Progenitor cell of endocrine pancreas (in vitro differentiated cells): ENCODE measurements at places on chromosomes 1 and 21. TPM values are rescaled to one million over a fixed set of nuclear protein-coding genes. Genes with fewer than 3 reads are reported as not detected.
A peak's percentile ranks its signal among the peaks of the same experiment; 100 is the strongest.

- peaks cover 4% of the 10 kb centered on the region for H3K4me1 ChIP-seq
- H3K36me3 ChIP-seq = no peaks in the 10 kb centered on the region
- H3K27me3 ChIP-seq = no peaks in the 10 kb centered on the region
- H3K4me3 ChIP-seq = no peak overlapping the region
- no peak for DNase-seq
Observed at GRCh38 chr1:56719171-56719570, 74.1 kb downstream of the PRKAA2 start.

DNA sequence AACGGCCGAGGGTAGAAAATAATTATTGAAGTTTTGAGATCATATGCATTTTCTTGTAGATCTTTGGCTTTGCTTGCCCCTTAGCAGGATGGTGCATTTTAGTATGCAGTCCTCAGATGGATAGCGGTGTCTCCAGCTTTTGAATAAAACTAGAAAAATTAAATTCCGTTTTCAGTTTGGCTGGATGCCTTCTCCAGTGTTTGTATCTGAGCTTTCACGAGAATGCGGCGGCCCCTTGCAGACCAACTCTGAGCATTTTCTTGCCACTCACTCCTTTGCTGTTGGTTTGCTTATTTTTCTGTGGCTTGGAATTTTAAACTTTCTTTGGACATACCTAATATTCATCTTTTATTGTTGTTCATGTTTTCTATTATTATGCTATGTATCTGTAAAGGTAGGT lies 192.6 kb downstream of the NFIA start:
- peaks cover 5% of the 10 kb centered on the region for H3K4me1 ChIP-seq
- no peaks in the 10 kb centered on the region for H3K36me3 ChIP-seq
- H3K27me3 ChIP-seq = peaks cover 29% of the 10 kb centered on the region
- no peak for DNase-seq

GRCh38 chr1:228378090-228378872 lies 28.4 kb downstream of the TRIM11 start:
- DNase-seq = peak; percentile 93
- peak overlapping the region; percentile 82 for H3K4me3 ChIP-seq
- H3K36me3 ChIP-seq = no peaks in the 10 kb centered on the region
- H3K27ac ChIP-seq = peak overlapping the region; percentile 86
- peaks cover 2% of the 10 kb centered on the region for H3K4me1 ChIP-seq

- H3K27ac ChIP-seq = no peak overlapping the region
- no peak for DNase-seq
- no peak overlapping the region for H3K4me3 ChIP-seq
- no peaks in the 10 kb centered on the region for H3K4me1 ChIP-seq
- no peaks in the 10 kb centered on the region for H3K36me3 ChIP-seq
- H3K27me3 ChIP-seq = no peaks in the 10 kb centered on the region
Observed at GRCh38 chr1:164382384-164382783, 176.6 kb upstream of the PBX1 start.

DNA sequence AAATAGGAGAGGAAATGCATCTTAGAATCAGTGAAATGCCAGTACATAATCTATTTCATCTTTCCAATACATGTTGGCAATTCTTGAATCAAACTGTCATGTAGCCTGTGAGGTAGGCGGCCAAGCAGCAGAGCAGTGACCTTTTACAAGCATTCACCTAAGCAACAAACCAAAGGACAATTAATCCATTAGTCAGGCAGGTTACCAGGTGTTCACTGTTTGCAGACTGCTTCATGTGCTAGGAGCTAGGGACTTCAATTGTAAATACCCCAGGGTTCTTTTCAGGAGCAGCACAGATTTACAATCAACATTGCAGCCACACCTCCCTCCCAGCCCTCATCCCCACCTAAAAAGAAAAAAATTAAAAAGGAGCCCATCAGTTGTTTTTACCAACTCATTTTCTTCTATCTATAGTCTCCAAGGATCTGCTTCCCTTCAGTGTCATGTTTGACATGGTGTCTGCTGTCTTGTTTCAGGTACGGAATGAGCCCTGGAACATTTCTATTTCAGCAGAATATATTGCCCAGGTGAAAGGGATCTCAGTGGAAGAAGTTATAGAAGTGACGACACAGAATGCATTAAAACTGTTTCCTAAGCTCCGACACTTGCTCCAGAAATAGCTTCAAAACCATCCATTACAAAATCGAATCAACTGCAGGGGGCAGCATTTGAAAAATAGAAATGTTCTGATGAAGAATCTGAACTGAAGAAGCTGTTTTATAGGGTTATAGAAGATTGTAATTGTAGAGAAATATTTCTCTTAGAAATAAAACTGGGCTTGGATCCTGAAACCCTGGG lies 23.0 kb downstream of the TATDN3 start:
- peaks cover 22% of the 10 kb centered on the region for H3K4me1 ChIP-seq

- H3K27me3 ChIP-seq = no peaks in the 10 kb centered on the region
- H3K27ac ChIP-seq = no peak overlapping the region
- no peak for DNase-seq
- no peak overlapping the region for H3K4me3 ChIP-seq
- H3K4me1 ChIP-seq = no peaks in the 10 kb centered on the region
Observed at GRCh38 chr1:159077120-159077961, 775 bp upstream of the AIM2 start.

DNA sequence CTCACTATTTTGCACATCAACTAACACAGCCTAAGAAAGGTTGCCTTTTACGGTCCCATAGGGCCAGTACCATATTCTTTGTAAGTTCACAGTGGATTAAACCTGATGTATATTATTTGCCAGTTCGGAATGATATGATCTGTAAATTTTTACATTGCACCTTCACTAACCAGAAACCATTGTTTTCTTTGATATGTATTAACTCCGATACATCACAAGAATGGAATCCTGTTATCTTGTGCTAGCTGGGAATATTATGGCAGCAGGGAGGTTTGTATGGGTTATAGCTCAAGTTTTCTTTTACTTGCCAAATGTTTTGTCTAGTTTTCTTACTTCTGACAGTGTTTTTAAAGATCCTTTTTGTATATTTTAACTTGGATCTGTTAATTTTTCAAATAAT lies 51.4 kb upstream of the S1PR1 start:
- DNase-seq = no peak
- no peak overlapping the region for H3K4me3 ChIP-seq
- H3K27ac ChIP-seq = no peak overlapping the region
- peaks cover 9% of the 10 kb centered on the region for H3K27me3 ChIP-seq
- no peaks in the 10 kb centered on the region for H3K4me1 ChIP-seq

DNA sequence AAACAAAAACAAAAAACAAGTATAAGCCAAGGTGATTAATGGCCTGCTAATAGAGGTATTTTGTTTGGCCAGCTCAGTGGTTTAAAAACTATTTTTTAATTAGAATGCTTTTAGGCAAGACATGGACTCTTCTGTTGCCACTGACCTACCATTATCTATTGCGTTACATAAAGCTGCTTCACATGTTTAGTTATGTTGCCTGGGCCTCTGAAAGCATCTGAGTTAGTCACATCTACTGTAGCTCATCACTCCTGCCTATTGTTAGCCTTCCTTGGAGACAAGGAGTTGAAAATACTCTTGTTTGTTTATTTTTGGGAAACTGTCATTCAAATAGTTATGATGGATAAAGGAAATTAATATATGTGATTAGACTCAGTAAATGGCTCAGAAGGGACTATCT lies 14.3 kb downstream of the DNAJB4 start:
- no peak overlapping the region for H3K27ac ChIP-seq
- no peaks in the 10 kb centered on the region for H3K27me3 ChIP-seq
- H3K4me3 ChIP-seq = no peak overlapping the region
- peaks cover 9% of the 10 kb centered on the region for H3K36me3 ChIP-seq
- H3K4me1 ChIP-seq = no peaks in the 10 kb centered on the region
- DNase-seq = no peak

NES gene
- total RNA-seq = 33.9 and 39.2 TPM in 2 replicates

SLFNL1 gene
- 0.95 and 1.0 TPM in 2 replicates for total RNA-seq

TEX38 gene
- total RNA-seq = 0.31 and 0.38 TPM in 2 replicates

LMX1A gene
- total RNA-seq = 0.18 TPM in 1 of 2 replicates, not detected in the other

THEM5 gene
- total RNA-seq = not detected in 2 replicates

TTC39A gene
- total RNA-seq = 22.4 and 26.0 TPM in 2 replicates

CCDC27 gene
- total RNA-seq = not detected in 2 replicates

FAM131C gene
- 1.2 and 1.6 TPM in 2 replicates for total RNA-seq

RGSL1 gene
- total RNA-seq = not detected in 2 replicates
